Urinary bladder (tissue), 4 donors: ENCODE measurements at places on chromosomes 4 and X.

DNA sequence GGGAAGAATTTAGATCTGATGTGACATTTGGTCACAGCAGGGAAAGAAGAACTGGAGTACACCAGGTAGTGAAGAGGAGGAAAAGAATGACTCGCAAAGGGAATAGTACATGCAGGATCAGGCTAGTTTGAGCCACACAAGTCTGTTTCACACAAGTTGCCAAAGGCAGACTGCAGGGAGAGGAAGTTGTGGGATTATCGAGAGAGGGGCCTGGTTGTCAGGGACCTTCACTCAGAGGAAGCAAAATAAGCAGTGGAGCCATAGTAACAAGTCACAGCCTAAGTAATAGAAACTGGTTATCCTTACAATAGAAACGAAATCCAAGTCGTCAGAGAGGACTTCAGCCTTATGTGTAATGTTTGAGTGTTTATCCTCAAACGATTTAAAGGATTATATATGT is 316.7 kb upstream of the HTR2C start:
- DNase-seq, result no peak

GRCh38 chrX:11953615-11954014 is 184.7 kb upstream of the FRMPD4 start:
- no peak for DNase-seq

GRCh38 chr4:10182446-10183424 is 66.1 kb upstream of the WDR1 start:
- DNase-seq, result no peak

- no peak for DNase-seq
These were observed 34.7 kb downstream of the FGF2 start for GRCh38 chr4:122861172-122861943.

GRCh38 chr4:105923497-105924238 is 28.4 kb downstream of the NPNT start:
- DNase-seq, result no peak

- DNase-seq, result no peak
These were observed 289.5 kb downstream of the GLUD2 start for GRCh38 chrX:121336831-121337421.

DNA sequence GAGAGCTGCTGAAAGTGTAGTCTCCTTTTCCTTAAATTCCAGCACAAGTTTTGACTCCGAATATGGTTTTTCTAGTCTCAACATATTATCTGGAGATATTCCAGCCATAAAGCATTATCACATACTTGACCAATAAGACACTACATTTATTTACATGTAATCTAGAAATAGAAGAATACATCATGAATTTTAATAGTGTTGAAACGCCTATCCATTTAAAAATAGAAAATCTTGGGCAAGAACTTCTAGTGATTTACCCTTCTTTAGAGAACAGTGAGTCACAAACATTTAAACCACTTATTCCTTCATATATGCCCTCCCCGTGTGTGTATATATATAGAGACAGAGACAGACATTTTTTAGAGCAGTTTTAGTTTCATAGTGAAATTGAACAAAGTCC is 161.5 kb downstream of the SOWAHB start:
- no peak for DNase-seq
